ENCODE measurements at places on chromosomes 3 and 15. TPM values are rescaled to one million over a fixed set of nuclear protein-coding genes. Genes with fewer than 3 reads are reported as not detected.

ST3GAL6 gene
- not detected for total RNA-seq

CCDC80 gene
- total RNA-seq = 0.02 TPM

CPN2 gene
- not detected for total RNA-seq

TNFAIP8L3 gene
- 0.18 TPM for total RNA-seq

TCTA gene
- 24.6 TPM for total RNA-seq

CLDN18 gene
- total RNA-seq = not detected

CIDEC gene
- not detected for total RNA-seq

SLC6A11 gene
- total RNA-seq = not detected

PTPRG gene
- 0.84 TPM for total RNA-seq

LRCH3 gene
- 54.4 TPM for total RNA-seq

REC114 gene
- not detected for total RNA-seq

HRH1 gene
- 0.43 TPM for total RNA-seq

ACAN gene
- total RNA-seq = not detected

SMCO1 gene
- total RNA-seq = not detected

THAP10 gene
- not detected for total RNA-seq

NPAP1 gene
- total RNA-seq = not detected

DZIP3 gene
- 9.6 TPM for total RNA-seq

ZNF774 gene
- total RNA-seq = 1.8 TPM

CD86 gene
- 12.4 TPM for total RNA-seq
